ENCODE measurements at places on chromosomes 3 and 15. TPM values are rescaled to one million over a fixed set of nuclear protein-coding genes. Genes with fewer than 3 reads are reported as not detected.
A peak's percentile ranks its signal among the peaks of the same experiment; 100 is the strongest.

The MYL3 gene
- total RNA-seq = 0.35 TPM

The ITIH3 gene
- not detected for total RNA-seq

DNA sequence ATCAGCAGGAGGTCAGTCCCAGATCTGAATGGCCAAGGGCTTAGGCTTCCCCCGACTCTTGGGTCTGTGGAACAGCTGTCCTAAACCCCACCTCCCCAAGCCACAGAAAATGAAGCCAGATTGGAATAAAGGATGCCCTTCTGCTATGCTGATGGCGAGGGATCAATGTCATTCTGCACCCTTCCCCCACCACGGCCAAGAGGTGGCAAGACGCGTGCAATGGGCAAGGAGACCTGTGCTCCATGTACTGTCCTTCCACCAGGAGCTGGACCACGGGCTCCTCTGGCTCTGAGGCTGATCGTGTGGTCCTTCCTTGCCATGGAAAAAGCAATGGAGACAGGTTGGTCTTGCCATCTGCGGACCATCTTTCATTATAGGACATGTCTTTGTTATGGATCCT is 32.6 kb upstream of the TBC1D21 start:
- no peak for DNase-seq

DNA sequence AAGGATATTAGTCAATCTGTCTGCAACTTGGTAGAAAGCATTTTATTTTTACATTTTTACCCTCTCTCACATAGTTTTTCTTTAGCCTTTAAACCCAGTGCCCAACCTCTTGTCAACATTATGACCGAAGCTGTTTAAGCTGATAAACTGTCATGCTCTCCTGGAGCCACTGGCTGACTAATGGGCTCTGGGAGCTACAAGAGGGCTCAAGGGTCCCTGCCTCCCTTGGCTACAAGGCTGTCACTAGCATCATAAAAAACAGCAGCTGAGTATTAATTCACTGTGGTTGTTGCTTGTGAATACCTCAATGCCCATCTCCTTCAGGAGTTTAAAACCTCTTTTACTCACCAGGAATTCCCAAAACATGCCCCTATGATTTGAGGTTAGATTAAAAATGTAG is 237.9 kb downstream of the ZMAT3 start:
- no peak for DNase-seq

DNA sequence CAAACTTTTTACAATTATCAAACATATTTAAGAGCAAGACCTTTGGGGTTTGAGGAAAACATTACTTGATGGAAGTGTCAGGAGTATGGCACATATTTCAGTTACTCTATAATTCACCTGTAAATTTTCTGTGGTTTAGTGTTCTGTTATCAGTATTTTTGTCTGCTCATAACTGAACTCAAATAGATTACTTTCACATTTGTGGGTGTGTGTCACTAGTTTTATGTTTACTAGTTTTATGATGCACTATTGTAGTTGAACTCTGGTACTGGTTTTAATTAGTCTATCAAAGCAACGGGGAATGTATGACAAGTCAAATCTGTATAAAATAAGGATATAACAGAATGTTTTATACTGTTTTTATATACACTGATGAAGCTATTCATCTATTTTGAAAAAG is 27.2 kb downstream of the OXSM start:
- no peak for DNase-seq

The DUOXA1 gene
- not detected for total RNA-seq

DNA sequence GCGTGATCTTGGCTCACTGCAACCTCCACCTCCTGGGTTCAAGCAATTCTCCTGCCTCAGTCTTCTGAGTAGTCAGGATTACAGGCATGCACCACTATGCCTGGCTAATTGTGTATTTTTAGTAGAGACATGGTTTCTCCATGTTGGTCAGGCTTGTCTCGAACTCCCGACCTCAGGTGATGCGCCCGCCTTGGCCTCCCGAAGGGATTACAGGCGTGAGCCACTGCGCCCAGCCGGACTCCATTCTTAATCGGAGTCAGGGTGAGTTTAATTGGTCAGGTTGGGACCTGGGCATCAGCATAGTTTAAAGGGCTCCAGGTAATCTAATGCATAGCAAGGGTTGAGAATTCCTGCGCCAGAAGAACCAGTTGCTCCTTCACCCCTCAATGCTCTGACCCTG is 29.2 kb downstream of the MAGEF1 start:
- DNase-seq = no peak

The SAMMSON gene
- not detected for total RNA-seq

- peak; percentile 92 for DNase-seq
These were observed at the start of gene IMP3 for GRCh38 chr15:75639709-75640482. Gene IMP3, minus strand, starts transcription at chr15:75640224. Its CDS starts 56 bp downstream, at chr15:75640168.

- DNase-seq = no peak
These were observed 2.0 kb upstream of the MELTF start for GRCh38 chr3:197031315-197032285.

The CFAP91 gene
- 9.3 TPM for total RNA-seq

DNA sequence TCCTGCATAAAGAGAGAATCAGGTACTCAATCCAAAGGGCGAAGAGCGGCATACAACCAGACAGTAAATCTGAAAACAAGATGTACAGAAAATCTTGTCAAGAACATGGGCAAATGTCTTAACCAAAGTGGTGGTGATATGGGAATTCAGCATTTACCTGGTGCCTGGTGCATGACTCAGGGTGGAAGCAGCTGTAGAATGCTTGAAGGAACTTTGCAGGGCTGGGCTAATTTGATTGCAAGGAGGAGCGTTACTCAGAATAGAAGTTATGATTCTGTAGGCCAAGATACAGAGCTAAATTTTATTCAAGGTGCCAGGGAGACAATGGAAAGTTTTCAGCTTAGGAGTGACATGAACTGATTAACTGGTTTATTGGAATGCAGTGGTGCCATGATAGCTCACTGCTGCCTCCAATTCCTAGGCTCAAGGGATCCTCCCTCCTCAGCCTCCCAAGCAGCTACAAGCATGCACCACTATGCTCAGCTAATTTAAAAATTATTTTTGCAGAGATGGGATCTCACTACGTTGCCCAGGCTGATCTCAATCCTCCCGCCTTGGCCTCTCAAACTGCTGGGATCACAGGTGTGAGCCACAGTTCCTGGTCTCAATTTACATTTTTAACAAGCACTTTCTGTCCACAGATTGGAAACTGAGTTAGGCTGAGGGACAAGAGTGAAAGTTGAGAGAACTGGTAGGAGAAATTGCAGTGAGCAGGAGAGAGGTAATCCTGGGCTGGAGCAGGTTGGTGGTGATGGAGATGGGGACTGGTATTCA is 91.5 kb upstream of the TBC1D5 start:
- DNase-seq = no peak

DNA sequence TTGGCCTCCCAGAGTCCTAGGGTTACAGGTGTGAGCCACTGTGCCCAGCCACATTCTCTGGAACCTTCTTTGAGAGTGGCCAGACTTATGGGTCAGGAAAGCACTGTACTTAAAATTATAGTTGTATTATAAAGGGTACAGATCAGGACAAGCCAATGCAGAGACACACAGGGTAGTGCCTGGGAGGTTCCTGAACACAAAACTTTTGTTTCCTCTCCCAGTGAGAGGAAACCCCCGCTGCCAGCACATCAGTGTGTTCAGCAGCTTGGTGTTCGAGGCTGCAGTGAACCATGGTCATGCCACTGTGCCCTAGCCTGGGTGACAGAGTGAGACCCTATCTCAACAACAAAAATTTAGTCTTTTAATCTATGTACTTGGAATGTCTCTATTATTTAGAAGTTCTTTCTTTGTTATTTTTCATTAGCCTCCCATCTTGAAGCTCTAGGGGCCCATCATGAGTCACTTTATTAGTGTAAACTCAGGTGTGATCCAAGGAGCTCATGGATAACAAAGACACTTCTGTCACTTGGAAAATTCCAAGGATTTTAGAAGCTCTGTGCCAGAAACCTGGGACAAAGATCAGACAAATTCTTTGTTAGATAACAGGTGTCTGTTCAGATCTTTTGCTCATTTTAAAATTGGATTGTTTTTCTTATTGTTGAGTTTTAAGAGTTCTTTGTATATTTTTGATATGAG is 7.8 kb downstream of the BLOC1S6 start:
- no peak for DNase-seq

DNA sequence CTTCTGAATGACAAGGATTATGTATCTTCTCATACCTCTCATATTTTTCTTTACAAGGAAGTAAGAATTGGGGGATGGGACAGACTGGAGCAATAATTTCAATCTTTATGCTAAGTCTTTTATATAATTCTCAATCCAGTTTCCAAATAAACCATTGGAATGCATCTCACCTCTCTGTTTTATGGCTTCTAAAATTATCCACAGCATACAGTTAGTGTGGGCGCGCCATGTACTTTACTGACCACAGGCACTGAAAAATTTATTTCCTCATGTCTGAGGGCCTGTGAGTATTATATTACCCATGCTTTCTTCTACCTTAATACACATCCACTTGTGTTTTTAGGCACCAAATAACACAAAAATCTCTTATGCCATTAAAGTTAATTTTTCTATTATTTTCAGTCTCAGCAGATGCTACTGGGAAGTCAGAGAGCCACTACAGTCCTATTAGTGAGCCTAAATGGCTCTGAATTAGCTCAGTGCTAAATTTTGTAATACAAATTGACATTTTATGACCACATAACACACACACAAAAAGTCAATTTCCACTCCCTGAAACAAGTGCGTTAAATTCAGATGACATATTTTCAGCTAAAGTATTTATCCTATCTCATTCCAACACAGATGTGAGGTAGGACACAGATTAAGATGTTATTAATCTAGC is 39.3 kb downstream of the SLITRK3 start:
- DNase-seq = no peak

DNA sequence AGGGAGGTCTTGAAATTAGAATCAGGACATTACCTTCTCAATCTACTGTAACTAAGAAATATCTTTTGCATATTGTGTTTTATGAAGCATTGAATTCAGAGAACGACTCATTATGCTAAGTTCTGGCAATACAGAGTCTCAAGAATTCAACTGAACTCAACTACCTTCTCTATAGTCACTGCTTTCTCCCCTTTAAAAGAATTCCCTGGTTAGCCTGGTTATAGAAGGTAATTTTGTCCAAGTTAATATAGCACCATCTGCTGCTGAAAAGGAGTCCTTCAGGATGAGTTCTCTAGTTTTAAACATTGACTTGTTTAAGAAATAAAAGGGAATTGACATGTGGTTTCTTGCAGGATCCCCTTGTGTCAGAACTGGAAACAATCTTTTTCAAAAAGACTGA is 60.2 kb downstream of the IL16 start:
- DNase-seq = no peak

DNA sequence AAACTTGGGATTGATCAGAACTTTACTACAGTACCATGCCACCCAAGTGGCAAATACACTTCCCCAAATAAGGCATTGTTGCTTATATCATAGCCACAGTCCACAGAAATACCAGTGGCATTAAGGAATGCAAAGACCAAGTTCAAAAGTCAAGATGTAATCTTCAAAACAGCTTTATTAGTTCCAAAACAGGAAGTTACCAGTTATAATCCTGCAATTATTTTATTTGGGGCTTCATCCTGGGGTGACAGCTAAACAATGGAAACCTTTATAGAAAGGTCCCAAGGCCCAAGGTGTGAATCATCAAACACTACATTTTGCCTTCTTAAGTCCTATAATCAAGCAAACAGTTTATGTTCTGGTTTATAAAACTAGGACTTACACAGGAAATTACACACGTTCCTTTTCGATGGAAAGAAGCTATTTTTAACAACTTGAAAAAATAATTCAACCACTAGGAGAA is 30.3 kb upstream of the RNF7 start:
- no peak for DNase-seq

GRCh38 chr15:98375513-98376340 is 272.6 kb upstream of the IGF1R start:
- no peak for DNase-seq

- DNase-seq = no peak
These were observed 46.2 kb downstream of the NRG4 start for GRCh38 chr15:75966073-75966472.

GRCh38 chr3:60585918-60586317 is 665.3 kb downstream of the FHIT start:
- no peak for DNase-seq

The GOLGA6L7 gene
- not detected for total RNA-seq

GRCh38 chr3:107992976-107993684 is 97.7 kb downstream of the CD47 start:
- no peak for DNase-seq

GRCh38 chr15:69194025-69194827 is 33.8 kb downstream of the GLCE start:
- DNase-seq = no peak

DNA sequence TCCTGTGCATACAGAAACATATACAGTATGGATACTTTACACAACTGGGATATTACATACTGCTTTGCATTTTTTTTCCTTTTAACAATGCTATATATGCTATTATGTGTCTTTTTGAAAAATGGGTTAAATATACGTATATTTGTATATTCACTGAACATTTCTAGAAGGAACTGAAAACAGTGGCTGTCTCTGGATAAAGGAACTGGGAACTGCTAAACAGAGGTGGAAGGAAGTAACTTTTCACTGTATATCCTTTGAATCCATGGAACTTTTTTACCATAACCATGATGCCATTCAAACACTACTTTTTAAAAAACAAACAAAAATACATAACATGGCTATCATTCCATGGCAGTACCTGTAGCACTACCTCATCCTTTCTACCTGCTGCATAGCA is 1.8 kb downstream of the MTFMT start:
- no peak for DNase-seq

- DNase-seq = no peak
These were observed 28.5 kb downstream of the LRRC49 start for GRCh38 chr15:70920981-70921696.

DNA sequence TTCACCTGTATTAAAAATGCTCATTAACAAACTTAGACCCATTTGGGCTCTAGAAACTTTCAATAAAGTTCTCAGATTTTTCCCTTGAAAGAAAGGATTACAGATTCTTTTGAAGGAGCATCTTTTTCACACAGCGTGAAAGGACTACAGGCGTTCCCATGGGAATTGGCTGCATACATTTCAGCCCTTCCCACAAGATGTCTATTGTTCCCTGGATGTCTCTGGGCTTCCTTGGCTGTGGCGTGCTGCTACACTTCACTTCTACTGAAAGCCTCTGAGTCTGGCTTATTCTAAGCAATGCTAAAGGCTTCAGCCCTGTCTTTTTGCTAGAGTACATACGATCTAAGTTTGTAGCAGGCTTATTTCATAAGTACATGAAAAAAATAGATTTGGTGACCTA is 1.4 kb downstream of the VEPH1 start:
- DNase-seq = no peak

DNA sequence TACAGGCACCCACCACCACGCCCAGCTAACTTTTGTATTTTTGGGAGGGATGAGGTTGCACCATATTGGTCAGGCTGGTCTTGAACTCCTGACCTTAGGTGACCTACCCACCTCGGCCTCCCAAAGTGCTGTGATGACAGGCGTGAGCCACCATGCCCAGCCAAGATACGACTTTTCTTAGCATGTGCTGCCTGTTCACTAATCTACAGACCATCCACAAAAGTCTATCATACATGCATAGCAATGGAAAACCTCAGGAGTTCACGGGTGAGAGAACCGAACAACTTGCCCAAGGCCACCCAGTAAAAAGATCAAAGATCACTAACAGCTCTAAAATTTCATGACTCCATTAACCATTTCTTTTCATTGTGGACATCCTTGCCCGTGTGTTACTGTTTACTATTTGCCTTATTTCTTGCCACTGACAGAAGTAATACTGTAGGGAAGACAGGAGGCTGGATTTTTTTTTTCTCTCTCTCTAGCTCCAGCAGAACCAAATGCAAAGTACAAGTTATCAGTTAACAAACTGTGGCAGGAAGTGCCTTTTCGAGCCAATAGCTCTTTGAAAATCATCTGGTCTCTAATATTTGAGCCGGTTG is 92.3 kb downstream of the FOXP1 start:
- DNase-seq = no peak

The NR2E3 gene
- 0.28 TPM for total RNA-seq

- DNase-seq = no peak
These were observed 308.1 kb upstream of the CHRM5 start for GRCh38 chr15:33660151-33660550.

All from pancreas (tissue), 10 donors.